ENCODE measurements at places on chromosomes 5 and 9.

GRCh38 chr9:13879011-13879410 is 434.9 kb downstream of the NFIB start:
- no peak for DNase-seq

DNA sequence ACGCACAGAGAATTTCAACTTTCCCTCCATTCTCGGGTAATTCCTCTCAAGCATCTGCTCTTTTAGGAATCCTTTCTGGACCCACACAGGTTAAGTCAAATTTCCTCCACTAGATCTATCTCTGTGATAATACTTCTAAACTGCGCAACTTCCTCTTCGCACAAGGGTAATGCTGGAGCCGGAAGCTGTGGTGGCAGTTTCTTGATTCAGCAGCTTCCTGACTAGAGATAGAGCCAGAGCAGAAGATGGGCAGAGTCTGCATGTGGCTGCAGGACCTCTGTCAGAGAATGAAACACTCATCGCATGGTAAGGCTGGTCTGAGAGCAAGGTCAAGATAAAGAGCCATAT is 11.1 kb upstream of the CDC42SE2 start:
- DNase-seq: peak; percentile 58

DNA sequence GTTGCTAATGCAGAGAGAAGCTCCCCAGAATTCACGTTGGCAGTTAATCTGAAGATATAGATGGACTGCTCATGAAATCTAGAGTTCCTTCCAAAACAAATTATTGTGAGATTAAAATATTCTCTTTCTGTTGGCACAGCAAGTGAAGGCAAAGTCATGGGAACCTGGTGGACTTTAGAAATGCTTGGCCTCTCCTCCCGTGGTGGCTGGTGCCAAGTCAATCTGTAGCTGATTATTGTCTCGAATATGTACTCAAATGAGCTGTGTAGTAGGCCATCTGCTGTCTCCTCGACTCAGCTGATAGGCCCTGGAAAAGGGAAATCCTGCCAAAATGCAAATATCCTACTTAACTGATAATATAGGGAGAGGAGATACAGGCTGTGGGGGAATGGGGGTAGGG is 69.3 kb downstream of the DAPK1 start:
- no peak for DNase-seq

DNA sequence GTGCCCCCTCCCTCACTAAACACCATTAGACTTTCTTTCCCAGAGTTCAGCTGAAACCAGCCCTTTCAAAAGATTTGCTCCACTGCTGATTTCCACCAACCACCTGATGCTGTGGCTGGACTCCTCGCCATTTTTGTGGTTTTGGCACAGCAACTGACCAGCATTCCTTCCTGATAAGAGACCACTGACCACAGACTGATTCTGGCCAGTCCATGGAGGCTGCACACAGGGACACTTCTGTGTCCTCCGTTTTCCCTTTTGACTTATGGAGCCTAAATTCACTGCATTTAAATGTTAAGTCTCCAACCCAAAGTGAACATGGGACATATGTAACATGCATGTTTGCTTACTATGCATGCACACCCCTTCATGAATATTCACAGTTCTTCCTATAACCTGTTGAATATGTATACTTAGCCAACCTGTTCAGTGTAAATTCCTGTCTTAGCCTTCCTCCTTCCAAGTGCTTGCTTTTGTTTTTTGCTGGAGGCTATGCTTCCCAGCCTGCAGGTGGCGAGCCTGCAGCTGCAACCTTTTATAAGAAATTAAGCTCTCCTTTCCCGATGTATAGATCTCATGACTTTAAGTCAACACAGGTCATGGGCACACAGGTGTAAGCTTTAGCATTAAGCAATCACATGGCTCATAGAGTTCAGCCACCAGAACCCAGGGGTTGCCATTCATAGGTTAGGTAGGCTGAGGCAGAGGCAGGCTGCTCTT is 78.7 kb downstream of the ACTL7B start:
- DNase-seq: no peak

DNA sequence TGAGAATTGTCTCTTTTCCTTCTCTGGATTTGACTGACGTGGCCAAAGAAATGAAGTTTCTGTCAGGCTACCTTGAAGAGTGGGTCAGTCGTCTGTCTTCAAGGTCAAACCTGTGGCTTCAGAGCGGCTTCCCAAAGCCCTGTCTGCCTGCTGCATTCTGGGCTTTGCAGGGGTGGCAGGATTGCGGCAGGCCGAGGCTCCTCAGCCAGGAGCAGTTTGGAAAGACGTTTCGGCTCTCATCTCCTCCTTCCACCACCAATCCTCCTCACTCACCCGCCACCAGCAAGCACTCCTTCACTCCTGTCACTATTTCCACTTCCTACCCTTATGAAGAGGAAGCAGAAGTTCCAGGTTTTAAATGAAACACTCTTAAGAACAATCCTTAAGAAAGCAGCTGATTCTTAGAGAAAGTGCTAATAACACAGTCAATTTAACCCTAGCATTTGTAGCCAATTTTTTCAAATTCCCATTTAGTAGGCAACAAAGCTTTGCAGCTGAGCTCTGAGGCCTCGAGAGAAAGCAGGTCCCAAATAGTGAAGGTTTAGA is 351.7 kb downstream of the ZNF608 start:
- no peak for DNase-seq

DNA sequence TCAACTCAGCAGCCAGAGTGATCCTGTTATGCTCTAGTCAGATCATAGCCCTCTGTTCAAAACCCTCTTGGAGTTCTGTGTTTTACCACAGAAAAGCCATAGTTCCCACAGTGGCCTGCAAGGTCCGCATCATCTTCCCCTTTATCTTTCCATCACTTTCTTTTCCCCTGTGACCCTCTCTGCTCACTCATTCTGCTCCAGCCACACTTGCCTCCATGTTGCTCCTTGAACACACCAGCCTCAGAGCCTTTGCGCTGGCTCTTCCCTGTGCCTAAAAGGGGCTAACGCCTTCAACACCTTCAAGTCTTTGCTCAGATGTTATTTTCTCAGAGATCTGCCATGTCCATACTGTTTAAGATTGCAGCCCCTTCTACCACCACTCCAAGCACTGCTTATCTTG is 26.3 kb downstream of the CSF2 start:
- no peak for DNase-seq
